Occipital lobe (tissue), 3 donors: ENCODE measurements at places on chromosomes 1 and 21. TPM values are rescaled to one million over a fixed set of nuclear protein-coding genes. Genes with fewer than 3 reads are reported as not detected.

GCSAML gene
- total RNA-seq, result under 0.01 TPM

PTGFR gene
- total RNA-seq, result 3.0 TPM

OVAAL gene
- not detected for total RNA-seq

CA14 gene
- total RNA-seq, result 1.7 TPM

NR1I3 gene
- 0.47 TPM for total RNA-seq

LRRC3 gene
- 4.8 TPM for total RNA-seq

ADORA1 gene
- total RNA-seq, result 24.0 TPM

INSRR gene
- total RNA-seq, result 0.31 TPM

DMBX1 gene
- total RNA-seq, result not detected

ZNF648 gene
- total RNA-seq, result 0.31 TPM

ERICH3 gene
- 16.7 TPM for total RNA-seq

LINGO4 gene
- not detected for total RNA-seq

ZBTB48 gene
- 15.1 TPM for total RNA-seq

GBP3 gene
- total RNA-seq, result 0.94 TPM

PLA2G2D gene
- not detected for total RNA-seq

PLEKHN1 gene
- not detected for total RNA-seq

SPRR2G gene
- total RNA-seq, result not detected

OR2L2 gene
- total RNA-seq, result 1.4 TPM

ERG gene
- 1.2 TPM for total RNA-seq

HAO2 gene
- total RNA-seq, result not detected

PROX1 gene
- 14.8 TPM for total RNA-seq

RHBDL2 gene
- total RNA-seq, result not detected

HSD3B1 gene
- total RNA-seq, result not detected

TMEM39B gene
- 4.2 TPM for total RNA-seq

CYP2J2 gene
- total RNA-seq, result 0.47 TPM

ATP1A4 gene
- 0.31 TPM for total RNA-seq

SHE gene
- 2.0 TPM for total RNA-seq

MROH7 gene
- total RNA-seq, result 1.4 TPM

TGFB2 gene
- 61.8 TPM for total RNA-seq

KCNQ4 gene
- total RNA-seq, result 1.7 TPM

PTCH2 gene
- total RNA-seq, result 1.4 TPM

SPRR1B gene
- not detected for total RNA-seq

BATF3 gene
- total RNA-seq, result 8.0 TPM

HSPA6 gene
- total RNA-seq, result 0.31 TPM

RGS13 gene
- not detected for total RNA-seq

AMY1B gene
- total RNA-seq, result not detected

CDC42BPA gene
- total RNA-seq, result 202 TPM

MRPL37 gene
- total RNA-seq, result 29.2 TPM

CRNN gene
- total RNA-seq, result not detected

HJV gene
- total RNA-seq, result not detected

DNASE2B gene
- total RNA-seq, result 0.16 TPM

SLC22A15 gene
- 11.4 TPM for total RNA-seq

CLCA4 gene
- total RNA-seq, result not detected

ASB17 gene
- not detected for total RNA-seq

WNT9A gene
- total RNA-seq, result 1.9 TPM

AADACL4 gene
- total RNA-seq, result not detected

PRR9 gene
- not detected for total RNA-seq

CACHD1 gene
- 14.3 TPM for total RNA-seq

LCE1D gene
- total RNA-seq, result not detected

ILDR2 gene
- 14.2 TPM for total RNA-seq

FOXD3 gene
- not detected for total RNA-seq

ANKRD65 gene
- total RNA-seq, result 1.4 TPM

CD1B gene
- not detected for total RNA-seq

NHLH2 gene
- 1.7 TPM for total RNA-seq

CITED4 gene
- 0.62 TPM for total RNA-seq
